ENCODE measurements at places on chromosomes 1 and 21.

GRCh38 chr21:39346671-39347331 is 2.1 kb downstream of the HMGN1 start:
- DNase-seq: no peak

DNA sequence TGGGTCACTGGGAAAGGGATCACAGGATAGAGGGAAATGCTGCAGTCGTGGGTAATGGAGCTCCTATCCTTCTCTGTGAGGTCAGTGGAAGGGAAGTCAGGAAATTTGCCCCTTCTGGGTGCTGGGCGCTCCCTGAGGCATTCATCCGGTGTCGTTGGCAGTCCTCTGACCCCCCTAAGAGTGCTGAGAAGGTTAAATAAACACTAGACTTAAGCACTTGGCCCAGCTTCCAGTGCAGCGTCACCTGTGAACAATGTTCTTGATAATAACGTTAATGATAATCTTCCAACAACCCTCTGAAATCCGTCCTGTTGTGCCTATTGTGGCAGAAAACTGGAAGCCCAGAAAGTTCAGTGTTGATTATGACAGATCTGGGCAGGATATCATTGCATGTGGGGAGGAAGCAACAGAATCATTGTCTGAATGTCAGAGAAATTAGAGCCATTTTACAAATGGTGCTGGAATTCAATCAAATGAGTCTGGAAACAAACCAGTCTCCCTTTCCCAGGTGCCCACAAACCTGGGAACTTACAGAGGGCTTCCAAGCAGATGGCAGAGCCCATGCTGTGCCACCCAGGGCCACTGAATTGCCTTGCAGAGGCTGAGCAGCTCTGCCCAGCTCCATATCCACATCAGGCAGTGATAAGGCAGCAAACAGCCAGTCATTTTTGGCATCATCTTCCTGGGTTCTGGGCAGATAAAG is 216.8 kb downstream of the KAZN start:
- peak; percentile 31 for DNase-seq

GRCh38 chr1:11790880-11791715 is 14.7 kb downstream of the MTHFR start:
- DNase-seq: no peak

DNA sequence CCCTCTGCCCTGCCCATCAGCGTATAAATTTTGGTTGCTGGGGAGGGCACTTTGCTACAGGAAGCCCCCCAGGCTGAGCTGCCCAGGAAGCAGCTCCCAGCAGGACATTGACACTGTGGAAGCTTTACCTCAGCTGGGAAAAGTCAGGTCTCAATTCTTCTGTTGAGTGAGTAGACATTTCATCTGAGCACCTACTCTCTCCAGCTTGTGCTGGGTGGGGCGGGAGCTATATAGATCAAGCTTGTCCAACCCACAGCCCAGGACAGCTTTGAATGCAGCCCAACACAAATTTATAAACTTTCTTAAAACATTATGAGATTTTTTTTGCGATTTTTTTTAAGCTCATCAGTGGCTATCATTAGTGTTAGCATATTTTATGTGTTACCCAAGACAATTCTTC is 9.4 kb downstream of the NIPAL3 start:
- no peak for DNase-seq

DNA sequence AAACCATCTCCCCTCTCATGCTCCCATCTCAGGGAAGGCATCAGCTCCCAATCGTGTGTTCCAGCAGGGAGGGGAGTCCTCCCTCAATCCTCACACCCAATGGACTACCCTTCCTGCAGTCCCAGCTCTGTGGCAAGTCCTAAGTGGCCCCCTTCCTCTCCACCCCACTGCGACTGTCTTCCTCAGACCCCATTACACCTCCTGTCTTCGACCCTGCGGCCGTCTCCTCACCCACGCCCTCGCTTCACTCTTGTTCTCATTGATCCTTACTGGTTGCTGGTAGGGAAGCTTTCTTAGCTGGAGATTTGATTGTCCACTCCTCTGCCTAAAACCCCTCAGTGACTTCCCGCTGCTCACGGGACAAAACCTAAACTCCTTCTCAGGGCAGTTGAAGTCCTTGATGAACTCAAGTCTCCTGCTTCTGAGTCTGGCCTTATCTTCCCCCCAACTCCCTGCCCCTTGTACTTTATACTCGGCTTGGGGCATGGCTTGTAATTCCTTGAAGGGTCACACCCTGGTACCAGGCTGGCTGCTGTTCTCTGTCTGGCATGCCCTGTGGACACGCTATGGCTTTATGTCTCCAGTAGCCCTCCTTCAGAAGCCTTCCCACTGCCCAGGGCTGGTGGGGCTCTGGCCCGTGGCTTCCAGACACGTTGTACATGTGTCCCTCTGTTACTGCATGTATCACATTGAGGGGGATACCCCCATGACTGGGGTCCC is 2.3 kb upstream of the EPS8L3 start:
- no peak for DNase-seq

GRCh38 chr1:163186862-163187261 is 15.9 kb downstream of the RGS5 start:
- no peak for DNase-seq

DNA sequence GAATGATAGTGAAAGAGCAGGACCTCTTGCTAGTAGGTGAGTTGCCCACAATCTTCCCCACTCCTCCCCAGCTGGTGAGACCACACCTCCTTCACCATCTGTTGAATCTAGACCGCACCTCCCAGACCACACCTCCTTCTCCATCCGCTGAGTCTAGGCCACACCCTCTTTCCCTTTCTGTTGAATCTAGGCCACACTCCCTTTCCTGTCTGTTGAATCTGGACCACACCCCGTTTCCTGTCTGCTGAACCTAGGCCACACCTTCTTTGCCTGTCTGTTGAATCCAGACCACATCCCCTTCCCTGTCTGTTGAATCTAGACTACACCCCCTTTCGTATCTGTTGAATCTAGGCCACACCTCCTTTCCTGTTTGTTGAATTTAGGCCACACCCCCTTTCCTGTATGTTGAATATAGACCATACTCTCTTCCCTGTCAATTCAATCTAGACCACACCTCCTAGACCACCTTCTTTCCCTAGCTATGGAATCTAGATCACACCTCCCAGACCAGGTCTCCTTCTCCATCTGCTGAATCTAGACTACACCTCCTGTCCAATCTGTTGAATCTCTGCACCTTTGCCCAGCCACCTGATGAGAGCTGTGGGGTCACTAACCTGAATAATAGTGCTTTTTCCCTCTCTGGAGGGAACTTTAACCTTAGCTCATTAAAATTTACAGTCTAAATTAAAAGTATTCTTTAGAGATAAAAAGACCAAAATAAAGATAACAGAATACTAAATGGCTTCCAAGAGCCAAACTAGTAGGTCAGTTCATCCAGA is 116.3 kb downstream of the DAB1 start:
- DNase-seq: peak; percentile 60

- DNase-seq: no peak
Observed at GRCh38 chr1:231723146-231723545, 96.6 kb downstream of the DISC1 start.

GRCh38 chr1:159921700-159922504 is 3.4 kb downstream of the TAGLN2 start:
- DNase-seq: no peak

GRCh38 chr1:234170622-234171021 is 202.6 kb upstream of the COA6 start:
- DNase-seq: no peak

DNA sequence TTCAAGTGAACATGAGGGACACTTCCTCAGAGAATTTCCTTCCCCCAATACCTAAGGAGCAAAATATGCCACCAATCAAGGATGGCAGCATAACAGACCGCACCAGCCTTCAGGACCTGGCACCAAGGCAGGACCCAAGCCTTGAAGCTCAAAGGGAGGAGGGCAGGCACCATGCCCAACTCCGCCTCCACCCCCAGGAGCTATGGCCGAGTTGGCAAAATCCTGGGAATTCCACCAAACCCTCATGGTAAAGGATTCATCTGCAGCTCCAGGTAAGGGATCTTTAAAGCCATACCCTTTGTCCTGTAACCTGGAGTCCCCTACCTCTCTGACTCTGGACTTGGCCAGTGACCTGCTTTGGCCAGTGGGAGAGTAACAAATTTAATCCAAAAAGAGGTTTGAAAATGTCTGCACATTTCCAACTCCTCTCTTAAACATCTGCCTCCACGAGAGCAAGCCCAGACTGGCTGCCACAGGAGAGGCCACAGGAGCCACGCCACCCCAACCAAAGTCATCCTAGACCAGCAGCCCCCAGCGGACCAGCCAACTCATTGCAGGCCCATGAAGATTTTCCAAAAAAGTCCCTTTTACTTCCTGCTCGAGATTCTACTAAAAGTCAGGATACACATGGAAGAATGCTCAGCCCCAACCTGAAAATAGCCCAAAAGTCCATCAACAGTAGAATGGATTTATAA is 41.9 kb downstream of the NPHP4 start:
- no peak for DNase-seq
